Substantia nigra (tissue), 51 donors: ENCODE measurements at places on chromosomes 6 and 20.

- DNase-seq: no peak
Observed at GRCh38 chr20:13165203-13165602, 55.9 kb upstream of the ISM1 start.

DNA sequence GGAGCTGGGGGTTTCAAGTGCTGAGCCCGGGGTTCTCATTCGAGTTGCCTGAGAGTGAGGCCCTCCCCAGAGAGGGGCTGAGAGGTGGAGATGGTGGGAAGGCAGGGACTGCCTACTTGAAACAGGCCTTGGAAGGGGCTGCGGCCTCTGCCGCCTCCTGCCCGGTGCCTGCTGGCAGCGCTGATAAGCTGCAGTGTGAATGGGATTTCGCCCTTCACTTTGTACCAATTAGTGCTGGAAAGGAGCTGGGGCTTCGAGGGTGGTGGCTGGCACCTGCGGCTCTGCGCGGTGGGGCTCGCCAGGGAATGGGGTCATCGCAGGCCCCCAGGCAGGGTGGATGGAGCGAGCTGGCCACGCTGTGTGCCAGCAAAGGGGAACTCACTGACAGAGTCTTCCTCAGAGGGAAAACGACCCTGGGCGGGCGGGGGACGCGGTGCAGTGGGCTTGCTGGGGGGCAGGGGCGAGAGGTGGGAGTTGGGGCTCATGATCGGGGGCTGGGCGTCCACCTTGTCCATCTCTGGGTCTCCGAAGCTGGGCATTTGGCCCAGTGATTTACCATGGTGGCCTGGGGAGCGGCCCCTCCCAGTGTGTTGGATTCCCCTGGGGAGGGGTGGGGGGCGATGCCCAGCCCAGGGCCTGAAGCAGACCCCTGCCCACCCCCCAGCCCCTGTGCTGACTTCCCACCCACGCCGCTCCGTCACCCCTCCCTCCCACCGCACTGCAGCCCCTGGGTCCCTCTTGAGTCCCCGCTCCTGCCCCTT lies 22.9 kb downstream of the COL20A1 start:
- no peak for DNase-seq

DNA sequence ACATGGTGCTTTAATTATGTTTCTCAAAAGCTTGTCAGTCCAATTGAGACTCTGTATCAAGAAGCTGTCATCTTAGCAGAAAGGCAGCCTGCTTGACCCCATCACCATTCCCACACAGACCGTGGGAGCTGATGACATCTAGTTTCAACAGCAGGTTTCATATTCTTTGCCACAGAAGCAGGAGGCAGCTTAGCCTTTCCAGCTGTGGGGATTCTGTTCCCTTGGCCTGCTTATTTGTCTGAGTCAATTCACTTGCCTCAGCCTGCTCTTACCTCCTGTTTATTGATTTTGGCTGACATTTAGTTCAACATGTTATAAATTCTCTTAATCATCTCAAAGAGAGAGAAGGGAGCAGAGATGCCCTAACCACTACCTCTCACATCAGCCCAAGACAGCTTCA lies 527.7 kb downstream of the ADGRB3 start:
- no peak for DNase-seq

- DNase-seq: no peak
Observed at GRCh38 chr20:51100617-51101016, 77.7 kb upstream of the KCNG1 start.

DNA sequence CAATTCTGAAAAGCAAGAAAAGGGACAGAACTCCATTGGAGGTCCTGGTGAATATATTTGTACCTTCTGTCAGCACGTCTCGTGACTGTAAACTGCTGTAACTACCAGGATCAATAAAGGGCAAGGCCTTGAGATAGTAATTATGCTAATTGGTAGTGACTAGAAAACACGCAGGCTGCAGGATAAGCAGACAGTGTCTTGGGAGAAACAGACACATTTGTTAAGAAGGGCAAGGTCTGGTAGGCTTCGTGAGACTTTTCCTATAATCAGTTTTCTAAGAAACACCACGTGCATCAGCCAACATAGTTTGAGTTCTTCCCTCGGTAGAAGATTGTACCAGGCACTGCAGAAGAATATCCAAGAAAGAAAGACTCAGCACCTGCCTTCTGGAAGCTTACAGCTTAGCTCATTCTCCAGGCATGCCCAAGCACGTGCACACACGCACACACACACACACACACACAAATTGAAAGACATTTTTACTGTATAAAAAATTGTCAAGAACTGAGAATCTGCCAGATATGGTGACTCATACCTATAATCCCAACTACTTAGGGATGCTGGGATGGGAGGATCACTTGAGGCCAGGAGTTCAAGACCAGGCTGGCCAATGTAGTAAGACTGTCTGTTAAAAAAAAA lies 167.0 kb upstream of the SASH1 start:
- no peak for DNase-seq
